ENCODE measurements at places on chromosomes 12 and 14. TPM values are rescaled to one million over a fixed set of nuclear protein-coding genes. Genes with fewer than 3 reads are reported as not detected.

- no peak for DNase-seq
These were observed 73.6 kb downstream of the RPS29 start for GRCh38 chr14:49512571-49512970.

DNA sequence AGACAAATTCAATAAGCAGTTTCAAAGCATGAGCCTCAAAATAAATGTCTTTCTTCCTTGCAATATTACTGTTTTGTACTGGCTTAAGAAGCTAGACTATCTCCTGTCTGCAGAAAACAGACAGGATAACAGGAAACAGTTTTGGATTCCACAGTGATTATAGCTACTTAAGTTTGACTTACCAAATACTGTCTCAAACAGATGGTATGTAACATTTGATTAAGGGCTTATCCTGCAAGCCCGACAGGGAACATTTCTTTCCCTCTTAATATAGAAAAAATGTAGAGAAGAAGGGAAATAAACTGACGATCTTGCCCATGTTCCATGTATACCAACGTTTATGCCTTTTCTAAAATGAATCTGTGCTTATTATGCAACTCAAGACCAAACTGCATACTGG lies 179.9 kb upstream of the EEA1 start:
- DNase-seq: no peak

DNA sequence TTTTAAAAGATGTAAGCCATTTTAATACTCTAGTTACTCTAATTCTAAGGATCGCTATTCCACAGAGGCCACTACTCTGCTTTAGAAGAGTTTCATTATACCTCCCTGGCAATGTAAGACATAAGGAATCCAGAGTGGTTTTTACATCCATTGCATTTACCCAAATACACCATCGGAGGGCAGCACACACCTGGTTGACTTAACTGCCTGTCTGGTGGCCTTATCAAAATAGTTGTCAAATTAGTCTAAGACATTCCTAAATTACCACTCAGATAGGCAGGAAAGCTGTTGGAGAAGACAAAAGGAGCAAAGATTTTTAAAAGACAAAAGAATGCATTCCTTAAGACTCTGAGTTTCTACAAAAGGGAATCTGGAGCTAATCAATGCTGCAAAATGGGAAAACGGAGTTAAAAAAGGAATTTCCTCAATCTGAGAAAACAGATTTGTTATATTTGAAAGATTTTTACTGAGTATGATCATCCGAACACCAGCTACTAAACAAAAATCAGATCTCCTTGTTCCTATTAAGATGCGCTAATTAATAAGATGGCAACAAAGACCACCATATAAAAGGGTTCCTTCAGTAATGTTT lies 33.8 kb upstream of the FGD4 start:
- no peak for DNase-seq

DNA sequence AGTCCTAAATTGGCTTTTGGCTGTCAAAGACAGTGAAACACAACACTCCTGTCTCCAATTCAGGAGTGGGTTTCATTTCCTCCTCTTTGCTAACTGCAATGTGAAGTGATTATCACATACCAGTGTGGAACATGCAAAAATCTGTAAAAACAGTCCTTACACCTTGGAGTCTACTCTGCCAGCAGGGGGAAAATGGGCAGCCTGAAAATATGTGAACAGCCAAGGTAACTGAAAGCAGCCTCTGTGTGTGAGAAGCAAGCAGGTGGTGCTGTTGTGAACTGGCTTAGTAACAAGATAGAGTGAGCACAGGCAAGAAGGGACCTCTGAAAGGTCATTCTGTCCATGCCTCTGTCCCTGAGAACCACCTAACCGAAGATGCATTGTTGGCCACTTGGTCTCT lies 6.0 kb downstream of the PRMT8 start:
- DNase-seq: no peak

DNA sequence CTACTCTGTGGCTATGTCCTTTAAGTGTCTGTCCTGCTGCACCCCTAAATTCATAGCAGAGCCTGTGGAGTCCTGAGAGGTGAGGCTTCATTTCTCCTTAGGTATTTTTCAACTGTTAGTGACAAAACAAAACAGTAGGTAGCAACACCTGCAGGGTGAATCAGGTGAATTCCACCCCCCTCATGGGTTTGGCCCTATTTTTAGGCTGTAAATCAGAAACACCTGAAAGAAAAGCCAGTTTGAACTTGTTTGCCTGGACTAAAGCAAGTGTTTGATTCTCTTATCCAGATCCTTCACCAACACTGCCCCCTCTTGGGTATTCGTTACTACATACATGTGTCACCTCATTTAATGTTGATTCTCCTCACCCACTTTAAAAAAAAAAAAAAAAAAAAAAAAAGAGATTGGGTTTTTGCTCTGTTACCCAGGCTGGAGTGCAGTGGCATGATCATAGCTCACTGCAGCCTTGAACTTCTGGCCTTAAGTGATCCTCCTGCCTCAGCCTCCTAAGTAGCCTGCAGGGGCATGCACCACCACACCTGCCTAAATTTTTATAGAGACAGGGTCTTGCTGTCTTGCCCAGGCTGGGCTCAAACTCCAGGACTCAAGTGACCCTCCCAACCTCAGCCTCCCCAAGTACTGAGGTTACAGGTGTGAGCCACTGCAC lies 10.3 kb downstream of the TBPL2 start:
- no peak for DNase-seq

DNA sequence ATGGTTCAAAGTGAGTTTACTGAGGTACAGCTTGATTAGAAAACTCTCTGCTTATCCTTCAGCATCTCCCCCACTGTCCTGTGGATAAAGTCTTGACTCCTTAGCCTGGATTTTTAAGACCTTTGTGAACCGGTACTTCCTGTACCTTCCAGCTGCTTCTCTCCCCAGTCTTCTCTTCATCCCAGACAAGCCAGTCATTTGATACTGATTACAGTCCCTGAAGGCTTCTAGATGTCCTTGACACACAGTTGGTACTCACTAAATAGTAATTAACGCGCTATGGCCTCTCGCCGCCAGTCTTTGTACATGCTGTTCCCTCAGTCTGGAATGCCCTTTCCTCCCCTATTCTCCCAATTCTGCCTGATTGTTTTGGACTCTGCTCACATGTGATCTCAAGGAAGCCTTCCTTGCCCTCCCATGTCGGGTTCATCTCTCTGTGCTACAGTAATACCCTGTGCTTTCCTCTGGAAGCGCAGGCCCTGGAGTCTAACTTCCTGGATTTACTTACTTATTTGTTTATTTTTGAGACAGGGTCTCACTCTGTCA lies 50.6 kb upstream of the PTGR2 start:
- DNase-seq: no peak

Gene SLC6A13
- not detected for total RNA-seq

Gene AICDA
- total RNA-seq: not detected

Gene DACT1
- total RNA-seq: 32.7 TPM

Gene HHIPL1
- total RNA-seq: 2.0 TPM

Gene ANKS1B
- 0.70 TPM for total RNA-seq
